ENCODE measurements at places on chromosomes 5 and 9.

DNA sequence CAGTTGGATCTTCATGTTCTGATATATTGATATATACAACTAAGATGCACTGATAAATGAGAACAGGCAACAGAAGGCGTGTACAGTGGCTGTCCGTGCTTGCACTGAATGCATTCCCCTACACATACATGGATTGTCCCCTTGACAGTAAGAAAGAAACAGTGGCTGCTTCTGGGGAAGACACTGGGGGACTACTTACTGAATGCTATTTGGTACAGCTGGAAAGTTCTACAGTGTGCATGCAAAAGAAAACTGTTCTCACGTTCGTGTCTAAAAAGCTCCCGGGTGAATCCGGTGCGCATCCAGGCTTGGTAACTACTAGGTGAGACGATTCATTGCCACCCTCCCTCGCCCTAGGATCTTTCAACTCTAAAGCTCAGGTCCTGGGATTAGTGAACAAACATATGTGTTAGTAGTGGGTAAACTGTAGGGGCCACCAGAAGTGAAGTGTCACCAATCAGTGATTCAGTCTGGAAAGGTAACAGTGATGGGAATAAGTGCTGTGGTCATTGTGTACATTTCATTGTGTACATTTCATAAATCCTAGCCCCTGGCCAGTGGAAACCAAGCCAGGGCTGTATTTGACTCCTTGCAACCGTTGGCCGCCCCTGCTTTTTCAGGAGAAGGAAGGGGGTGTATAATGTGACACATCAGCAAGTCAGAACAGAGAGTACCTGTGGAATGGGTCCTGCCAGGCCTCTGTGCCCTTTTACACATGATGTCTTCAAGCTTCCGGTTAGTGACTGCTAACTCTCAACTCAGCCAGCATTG lies 46.3 kb upstream of the BOD1 start:
- no peak for DNase-seq

DNA sequence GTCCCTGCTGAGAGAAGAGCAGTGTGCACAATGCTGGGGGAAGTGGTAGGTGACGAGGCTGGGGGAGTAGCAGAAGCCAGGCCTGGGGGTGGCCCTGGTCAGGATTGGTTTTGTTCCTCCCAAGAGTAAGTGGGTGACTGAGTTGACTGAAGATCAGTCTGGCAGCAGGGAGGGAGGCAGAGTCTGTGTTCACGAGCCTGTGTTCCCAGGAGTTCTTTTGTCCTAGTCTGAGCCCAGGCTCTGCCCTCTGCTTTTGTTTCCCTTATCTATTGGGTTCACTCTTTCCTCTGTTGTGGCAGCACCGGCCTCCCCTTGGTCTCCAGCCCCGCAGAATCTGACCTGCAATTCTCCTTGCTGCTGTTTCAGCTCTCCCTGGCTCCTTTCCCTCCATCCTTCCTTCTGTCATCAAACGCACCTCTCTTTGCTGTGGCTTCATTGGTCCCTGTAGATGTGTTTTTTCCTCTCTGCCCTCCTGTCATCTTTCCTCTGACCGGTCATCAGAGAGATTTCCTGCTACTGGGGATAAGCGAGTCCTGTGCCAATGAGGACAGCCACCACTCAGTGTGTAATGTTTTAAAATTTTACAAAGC lies 607.4 kb downstream of the KIF4B start:
- no peak for DNase-seq

DNA sequence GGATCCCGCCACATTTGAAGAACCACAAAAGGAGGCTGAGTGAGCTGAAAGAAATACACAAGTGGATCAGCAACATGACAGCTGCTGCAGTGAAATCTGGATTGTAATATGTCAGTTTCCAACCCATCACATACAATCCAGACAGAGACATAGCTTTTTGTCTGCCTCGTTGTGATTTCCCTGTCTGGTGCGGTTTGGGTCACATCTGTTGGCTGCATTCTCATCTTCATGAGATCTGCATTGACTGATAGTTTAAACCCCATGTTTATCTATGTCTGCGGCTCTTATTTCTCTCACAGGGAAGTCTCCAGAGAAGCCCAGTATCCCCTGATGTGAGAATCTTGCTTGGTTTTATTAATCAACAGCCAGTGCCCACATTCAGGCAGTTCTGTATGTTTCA lies 403.1 kb upstream of the ZNF608 start:
- no peak for DNase-seq

DNA sequence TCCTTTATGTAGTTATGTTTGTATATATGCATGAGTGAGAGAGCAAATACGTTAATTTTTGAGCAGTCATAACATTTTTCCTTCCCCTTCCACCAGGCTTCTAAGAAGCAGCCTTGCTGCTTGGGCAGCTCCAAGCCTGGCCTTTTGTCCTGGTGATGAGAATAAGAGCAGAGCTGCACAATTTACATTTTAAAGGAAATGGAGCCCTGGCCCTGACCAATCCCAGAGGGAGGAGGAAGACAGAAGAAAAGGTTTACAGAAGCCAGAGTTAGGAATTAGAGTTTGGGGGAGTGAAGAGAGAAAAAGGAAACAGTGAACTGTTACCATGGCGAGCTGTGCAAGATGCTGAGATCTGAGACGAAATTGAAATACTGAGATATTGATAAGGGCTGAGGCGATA lies 25.3 kb upstream of the EFNA5 start:
- no peak for DNase-seq

DNA sequence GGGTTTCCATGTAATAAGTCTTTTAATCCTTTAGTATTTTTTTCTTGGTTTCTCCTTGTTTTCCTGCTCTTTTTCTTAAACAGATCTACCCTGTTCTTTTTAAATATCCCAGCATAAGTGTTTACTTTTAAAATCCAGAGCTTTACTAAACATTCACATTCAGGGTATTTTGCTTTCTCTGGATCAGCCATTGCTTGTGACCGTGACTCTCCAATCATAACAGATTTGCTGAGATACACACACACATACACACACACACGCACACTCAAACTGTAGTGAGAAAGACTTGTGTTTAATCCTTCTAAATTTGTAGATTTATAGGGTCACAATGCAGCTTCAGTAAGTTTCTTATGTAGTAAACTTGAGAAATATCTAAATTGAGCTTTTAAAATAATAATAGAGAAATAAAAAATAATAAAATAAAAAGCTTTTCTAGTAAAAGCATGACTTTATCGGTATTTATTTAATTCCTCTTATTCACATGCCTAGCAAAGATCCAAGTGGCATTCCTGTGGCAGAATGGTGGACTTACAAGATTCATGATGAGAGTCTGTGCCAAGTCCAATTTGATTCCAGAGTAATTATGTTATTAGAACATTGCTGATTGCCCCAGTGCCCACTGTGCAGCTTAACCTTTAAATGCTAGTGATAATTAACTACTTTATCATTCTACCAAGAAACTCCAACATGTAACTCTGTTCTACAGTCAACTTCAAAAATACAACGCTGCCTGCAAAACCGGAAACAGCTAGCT lies 129.0 kb downstream of the TLE4 start:
- DNase-seq = no peak

- no peak for DNase-seq
These were observed 98.3 kb upstream of the BOD1 start for GRCh38 chr5:173714551-173715428.
